Mesothelial cell of epicardium (in vitro differentiated cells): ENCODE measurements at places on chromosomes 16 and 17. TPM values are rescaled to one million over a fixed set of nuclear protein-coding genes. Genes with fewer than 3 reads are reported as not detected.

- H3K4me1 ChIP-seq, result no peaks in the 10 kb centered on the region
- H3K4me3 ChIP-seq, result no peak overlapping the region
- H3K36me3 ChIP-seq, result no peaks in the 10 kb centered on the region
- no peak for DNase-seq
Measured at GRCh38 chr17:63973247-63973646, 529 bp upstream of the SCN4A start.

DNA sequence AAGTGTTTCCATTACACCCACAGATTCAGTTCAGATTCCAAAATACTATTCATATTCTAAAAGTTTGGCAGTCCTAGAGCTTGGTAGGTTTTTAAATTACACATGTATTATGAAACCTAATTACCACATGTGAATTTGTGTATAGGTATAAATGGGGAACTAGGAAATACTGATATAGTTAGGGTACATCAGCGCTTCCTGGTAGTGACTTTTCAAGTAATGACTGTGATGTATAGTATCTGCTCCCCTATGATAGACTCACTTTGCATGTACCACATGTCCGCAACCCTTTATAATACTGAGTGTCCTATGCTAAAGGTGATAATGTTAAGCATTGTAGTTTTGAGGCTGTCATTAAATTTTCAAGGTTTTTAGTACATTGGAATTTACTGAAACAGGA is 22.9 kb downstream of the CDK12 start:
- no peak for DNase-seq

GRCh38 chr16:21339941-21340340 is 61.9 kb upstream of the CRYM start:
- no peak overlapping the region for H3K27ac ChIP-seq
- no peak for DNase-seq
- no peak overlapping the region for H3K4me3 ChIP-seq
- H3K36me3 ChIP-seq, result peaks cover 5% of the 10 kb centered on the region
- no peaks in the 10 kb centered on the region for H3K27me3 ChIP-seq

Gene TRPV2
- 1.9 to 4.5 TPM (median 2.1 TPM) in 3 replicates for total RNA-seq

GRCh38 chr16:29696881-29697331 is 17.9 kb downstream of the QPRT start:
- H3K27me3 ChIP-seq, result no peaks in the 10 kb centered on the region
- no peak overlapping the region for H3K4me3 ChIP-seq
- H3K27ac ChIP-seq, result peak overlapping the region; percentile 30
